ENCODE measurements at places on chromosomes 2 and 18. TPM values are rescaled to one million over a fixed set of nuclear protein-coding genes. Genes with fewer than 3 reads are reported as not detected.

Gene ALPP
- not detected for total RNA-seq

Gene SOX11
- not detected for total RNA-seq

Gene OST4
- 401 TPM for total RNA-seq

Gene GKN1
- not detected for total RNA-seq

Gene KIF1A
- 0.13 TPM for total RNA-seq

Gene XRCC5
- total RNA-seq = 209 TPM

Gene DCDC2C
- 0.60 TPM for total RNA-seq

Gene HJURP
- 22.9 TPM for total RNA-seq

Gene ITGB6
- not detected for total RNA-seq

Gene CCDC141
- total RNA-seq = 0.13 TPM

Gene PDE1A
- 0.10 TPM for total RNA-seq

Gene NRP2
- total RNA-seq = 72.2 TPM

Gene ANKRD62
- total RNA-seq = not detected

Gene CCT7
- total RNA-seq = 488 TPM

Gene NGEF
- 0.53 TPM for total RNA-seq

Gene MAPRE3
- total RNA-seq = 1.4 TPM

Gene NOSTRIN
- total RNA-seq = 11.0 TPM

Gene EVX2
- not detected for total RNA-seq

Gene B3GNT7
- total RNA-seq = 1.3 TPM

Gene ABHD3
- 2.4 TPM for total RNA-seq

Gene OTOS
- not detected for total RNA-seq

Gene ANKRD23
- total RNA-seq = not detected

Gene LIMS4
- 6.3 TPM for total RNA-seq

Gene FEV
- not detected for total RNA-seq

Gene MYOM1
- total RNA-seq = 0.05 TPM

Gene CHN1
- 17.4 TPM for total RNA-seq

Gene CD302
- 5.2 TPM for total RNA-seq

Gene ACVR1
- total RNA-seq = 13.7 TPM

Gene TMEM247
- not detected for total RNA-seq

Gene GALM
- 4.1 TPM for total RNA-seq

Gene NETO1
- not detected for total RNA-seq

Data from mammary microvascular endothelial cell (primary cell).